Lung (tissue), 17 donors: ENCODE measurements at places on chromosomes 3 and 15. TPM values are rescaled to one million over a fixed set of nuclear protein-coding genes. Genes with fewer than 3 reads are reported as not detected.

GRCh38 chr15:79373113-79373512 lies 59.0 kb upstream of the MINAR1 start:
- no peak for DNase-seq

DNA sequence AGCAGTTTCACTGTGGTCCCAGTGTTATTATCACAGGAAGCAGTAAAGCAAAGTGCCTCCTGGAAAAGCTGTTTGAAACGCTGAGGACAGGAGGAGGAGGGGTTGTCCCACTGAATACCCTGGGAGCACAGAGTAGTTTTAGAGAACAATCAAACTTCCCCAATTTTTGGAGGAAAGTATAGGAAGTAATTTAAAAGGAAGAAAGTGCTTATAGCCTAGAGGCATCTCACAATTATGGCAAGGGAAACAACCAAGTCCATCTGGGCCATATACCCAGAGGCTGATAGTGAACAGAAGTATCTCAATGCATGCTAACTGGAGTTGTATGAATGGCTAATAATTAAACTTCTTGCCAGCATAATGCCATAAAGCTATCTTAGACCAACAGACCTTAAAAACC lies 137.2 kb upstream of the EPHA6 start:
- no peak for DNase-seq

DNA sequence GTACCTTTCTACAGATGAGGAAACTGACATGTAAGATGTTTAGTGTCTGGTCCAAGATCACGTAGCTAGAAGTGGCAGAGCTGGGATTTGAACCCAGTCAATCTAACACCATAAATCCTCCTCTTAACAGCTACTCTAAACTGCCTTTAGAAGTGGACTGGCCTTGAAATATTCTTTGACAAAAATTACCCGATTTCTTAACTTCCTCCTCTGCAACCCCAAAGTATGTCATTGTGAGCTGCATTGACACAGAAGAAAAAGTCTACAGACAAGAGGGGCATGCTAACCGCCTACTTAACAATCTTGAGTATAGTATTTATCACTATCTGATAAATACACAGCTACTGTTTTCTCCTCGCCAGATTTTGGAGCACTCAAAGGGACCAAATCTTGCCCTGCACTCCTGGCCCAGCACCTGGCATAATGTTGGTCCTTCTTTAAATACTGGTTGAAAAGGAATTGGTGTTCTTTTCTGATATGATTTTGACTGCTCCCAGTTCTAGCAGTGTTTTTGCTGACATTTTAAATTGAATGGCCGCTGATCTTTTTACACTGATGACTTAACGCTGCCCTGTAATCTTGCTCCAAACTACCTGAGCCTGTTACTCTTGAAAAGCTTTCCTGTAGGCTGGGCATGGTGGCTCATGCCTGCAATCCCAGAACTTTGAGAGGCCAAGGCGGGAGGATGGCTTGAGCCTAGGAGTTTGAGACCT lies 36.9 kb downstream of the ITPR1 start:
- DNase-seq, result no peak

DNA sequence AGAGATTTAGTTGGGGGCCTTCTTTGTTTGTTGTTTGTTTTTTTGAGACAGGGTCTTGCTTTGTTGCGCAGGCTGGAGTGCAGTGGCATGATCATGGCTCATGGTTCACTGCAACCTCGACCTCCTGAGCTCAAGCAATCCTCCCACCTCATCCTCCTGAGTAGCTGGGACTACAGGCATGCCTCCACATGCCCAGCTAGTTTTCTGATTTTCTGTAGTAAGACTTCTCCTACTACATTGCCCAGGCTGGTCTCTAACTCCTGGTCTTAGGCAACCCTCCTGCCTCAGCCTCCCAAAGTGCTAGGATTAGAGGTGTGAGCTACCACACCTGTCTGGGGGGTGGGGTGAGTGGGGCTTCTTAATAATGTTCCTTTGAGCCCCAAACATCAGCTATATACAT lies 148.3 kb upstream of the ADAMTS9 start:
- no peak for DNase-seq

GRCh38 chr15:31503256-31503655 lies 176.6 kb downstream of the KLF13 start:
- no peak for DNase-seq

- DNase-seq, result no peak
These were observed 79.6 kb upstream of the C3orf49 start for GRCh38 chr3:63739474-63739873.

DNA sequence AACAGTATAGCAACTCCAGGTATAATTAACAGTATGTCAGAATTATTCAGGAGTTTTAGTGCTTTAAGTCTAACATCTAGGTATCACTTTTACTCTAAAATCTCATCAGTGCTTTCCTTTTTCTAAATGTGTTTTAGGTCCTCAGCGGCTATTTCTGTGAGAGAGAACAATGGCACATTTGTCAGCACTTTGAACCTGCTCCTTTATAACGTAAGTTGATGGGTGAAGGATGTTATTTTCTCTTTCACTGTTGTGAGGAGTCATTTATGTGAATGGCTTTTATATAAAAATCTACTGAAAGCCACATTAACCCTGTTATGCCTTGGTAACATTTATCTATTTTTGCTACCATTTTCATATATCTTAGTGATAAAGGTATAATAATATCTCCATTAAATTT lies 22.8 kb downstream of the ZPLD1 start:
- DNase-seq, result no peak

DNA sequence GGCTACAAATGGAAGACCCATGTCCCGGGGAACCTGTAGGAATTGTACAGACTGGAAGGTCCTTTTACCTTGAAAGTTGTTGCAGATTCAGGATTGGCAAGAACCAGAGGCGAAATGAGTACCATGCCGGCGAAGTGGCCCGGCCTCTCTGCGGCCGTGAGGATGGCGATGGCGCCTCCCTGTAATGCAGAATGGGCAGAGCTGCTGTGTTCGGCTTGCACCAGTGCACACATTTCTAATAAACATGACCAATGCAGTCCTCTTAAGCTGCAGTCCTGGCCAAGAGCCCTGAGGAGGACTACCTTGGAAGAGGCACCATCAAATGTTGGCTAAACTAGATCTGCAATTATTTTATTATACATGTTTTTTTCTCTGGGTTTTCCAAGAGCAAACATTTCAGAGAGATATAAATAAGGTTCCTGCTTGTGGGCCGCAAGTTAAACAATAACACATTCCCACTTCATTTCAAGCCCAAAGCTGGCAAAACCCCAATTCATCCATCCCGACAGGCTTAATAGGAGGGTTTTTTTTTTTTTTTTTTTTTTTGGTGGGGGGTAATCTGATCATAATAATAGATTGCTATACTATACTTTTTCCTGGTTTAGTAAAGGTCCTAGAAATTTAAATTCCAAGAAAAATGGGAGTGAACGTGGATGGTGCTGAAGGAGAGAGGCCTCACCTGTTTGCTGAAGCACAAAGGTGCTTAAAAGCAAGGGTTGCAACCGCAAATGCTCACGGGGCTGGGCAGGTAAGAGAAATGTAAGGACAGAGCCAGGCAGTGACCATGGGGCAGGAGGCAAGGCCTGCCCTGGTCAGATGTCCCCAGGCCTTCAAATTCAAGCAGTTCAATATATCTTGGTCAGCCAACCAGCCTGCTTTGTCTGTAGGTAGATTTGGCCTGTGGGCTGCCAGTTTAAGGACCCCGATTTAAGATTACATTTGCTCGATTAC lies 48.5 kb downstream of the ABTB1 start:
- DNase-seq, result no peak

DNA sequence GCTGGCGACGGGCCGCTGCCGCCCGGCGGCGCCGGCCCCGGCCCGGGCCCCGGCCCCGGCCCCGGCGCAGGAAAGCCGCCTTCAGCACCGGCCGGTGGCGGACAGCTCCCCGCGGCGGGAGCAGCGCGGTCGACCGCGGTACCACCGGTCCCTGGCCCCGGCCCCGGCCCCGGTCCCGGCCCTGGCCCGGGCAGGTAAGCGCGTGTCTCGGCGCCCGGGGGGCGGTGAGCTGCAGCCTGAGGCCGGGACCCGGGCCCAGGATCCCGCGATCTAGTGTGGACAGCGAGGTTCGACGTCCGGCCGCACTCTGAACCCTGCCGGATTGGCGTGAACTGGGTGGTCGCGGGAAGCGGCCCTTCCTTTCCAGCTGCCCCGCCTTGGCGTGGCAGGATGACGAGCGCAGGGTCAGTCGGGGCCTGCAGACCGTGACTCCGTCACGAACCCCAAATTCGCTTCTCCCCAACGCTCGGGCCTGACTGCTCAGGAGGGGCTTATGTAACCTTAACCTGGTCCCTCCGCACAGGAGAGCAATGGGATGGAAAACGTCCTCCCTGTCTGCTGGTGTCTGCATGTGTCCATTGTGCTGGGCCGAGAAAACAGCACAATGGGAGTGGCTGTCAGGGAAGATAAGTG lies 472 bp downstream of the BSN start:
- no peak for DNase-seq

DNA sequence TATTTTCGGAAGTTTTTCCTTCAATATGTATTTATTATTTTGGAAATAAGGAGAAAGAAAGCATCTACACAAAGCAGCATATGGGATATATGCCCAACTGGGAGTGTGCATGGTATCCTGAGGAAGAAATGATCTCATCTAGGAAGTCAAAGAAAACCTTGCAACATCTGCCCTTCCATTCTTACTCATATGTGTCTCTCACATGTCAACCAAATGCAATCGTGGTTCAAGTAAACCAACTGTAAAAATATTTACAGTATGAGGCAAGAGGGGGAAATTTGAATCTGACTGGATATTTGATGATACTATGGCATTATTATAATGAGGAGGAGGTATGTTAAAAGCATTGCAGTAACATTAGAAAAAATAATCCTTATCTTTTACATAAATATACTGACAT lies 3.2 kb upstream of the SCG3 start:
- no peak for DNase-seq

DNA sequence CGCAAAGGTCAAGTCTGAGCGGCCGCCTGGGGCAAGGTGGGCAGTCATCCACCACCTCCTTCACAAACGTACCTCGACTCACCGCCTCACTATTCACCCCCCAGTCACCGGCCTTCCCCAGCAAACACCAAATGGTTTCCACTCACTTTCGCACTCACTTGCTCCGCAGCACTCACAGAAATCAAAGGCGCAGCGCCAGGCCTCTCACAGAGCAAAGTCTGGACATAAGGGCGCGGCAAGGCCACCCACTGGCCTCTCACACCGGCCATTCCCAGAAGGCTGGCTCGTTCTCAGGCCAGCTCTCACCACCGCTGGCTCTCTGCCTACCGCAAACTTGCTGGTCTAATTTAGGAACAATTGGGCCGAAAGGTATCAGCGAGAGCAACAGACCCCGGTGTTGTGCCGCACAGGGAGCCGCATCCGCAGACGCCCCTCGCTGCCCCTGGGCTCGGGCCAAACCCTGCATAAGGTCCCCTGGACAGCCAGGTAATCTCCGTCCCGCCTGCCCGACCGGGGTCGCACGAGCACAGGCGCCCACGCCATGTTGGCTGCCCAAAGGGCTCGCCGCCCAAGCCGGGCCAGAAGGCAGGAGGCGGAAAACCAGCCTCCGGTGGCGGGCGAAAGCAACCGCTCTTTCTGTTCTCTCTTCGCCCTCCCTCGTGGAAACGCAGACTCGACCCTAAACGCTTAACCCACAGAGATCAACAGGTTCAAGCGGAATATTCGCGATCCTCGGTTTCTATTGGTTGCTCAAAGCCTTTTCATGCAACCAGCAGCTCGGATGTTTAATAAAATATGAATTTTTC lies 2.9 kb downstream of the SHOX2 start:
- peak; percentile 51 for DNase-seq

GRCh38 chr3:157533298-157534070 lies 30.3 kb upstream of the VEPH1 start:
- DNase-seq, result no peak

GRCh38 chr3:143975554-143976152 lies 4.0 kb downstream of the DIPK2A start:
- peak; percentile 88 for DNase-seq

GRCh38 chr3:29128001-29128400 lies 152.9 kb upstream of the RBMS3 start:
- DNase-seq, result peak; percentile 20

MAGEF1 gene
- total RNA-seq, result 30.9 TPM

PRSS50 gene
- 2.2 TPM for total RNA-seq

GOLGA6A gene
- total RNA-seq, result 0.14 TPM

SLC2A2 gene
- not detected for total RNA-seq

OPA1 gene
- 40.2 TPM for total RNA-seq

CHL1 gene
- 11.3 TPM for total RNA-seq

LRRN1 gene
- total RNA-seq, result 7.1 TPM

ATP10A gene
- 33.7 TPM for total RNA-seq
